AG08395 (cell line): ENCODE measurements at places on chromosomes 5 and 9.
A peak's percentile ranks its signal among the peaks of the same experiment; 100 is the strongest.

DNA sequence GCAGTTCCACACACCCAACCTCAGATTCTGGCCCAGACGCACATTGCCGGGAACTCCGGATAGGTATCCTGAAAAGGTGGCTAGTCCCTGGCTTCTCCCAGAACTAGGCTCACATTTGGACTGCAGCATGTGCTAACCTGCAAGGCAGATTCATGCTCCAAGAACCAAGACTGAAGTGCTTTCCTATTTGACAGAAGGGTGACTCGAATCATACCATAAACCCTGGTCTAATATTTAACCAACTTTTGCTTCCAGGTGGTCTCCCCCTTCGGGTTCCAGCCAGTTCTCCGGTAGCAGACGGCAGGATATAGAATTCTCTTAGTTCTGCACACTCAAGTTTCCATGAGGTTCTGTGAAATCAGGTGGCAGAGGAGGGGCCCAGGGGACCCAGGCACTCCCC, 7.6 kb downstream of the PTGES start:
- no peak for DNase-seq

- no peak for DNase-seq
Measured at GRCh38 chr5:81517462-81517861, 123.5 kb upstream of the ACOT12 start.

GRCh38 chr9:19233344-19233743, 2.9 kb downstream of the DENND4C start:
- no peak for DNase-seq

DNA sequence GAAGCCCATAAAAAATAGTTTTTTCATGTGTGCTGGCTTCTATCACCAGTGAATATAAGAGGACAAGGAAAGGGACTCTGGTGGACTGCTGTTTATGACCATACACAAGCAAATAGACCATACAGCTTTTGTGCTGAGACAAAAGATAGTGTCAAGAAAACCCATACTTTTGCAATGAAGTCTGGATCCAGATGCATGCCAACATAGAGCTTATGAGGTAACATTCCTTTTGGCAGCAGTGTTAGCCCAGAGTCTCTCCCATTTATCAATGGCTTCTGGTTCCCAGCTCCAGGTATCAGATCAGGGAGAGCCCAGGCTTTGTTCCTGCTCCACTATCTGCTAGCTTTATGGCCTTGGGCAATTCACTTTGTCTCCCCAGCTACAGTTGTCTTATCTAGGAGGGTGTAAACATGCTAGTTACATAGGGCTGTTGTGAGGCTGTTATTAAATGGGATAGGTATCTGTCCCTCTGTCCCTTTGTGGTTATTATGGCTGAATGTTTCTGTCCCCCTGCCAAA, 55.6 kb downstream of the CCDC192 start:
- DNase-seq: peak; percentile 3

GRCh38 chr5:107294211-107294550, 376.6 kb downstream of the EFNA5 start:
- DNase-seq: no peak

- no peak for DNase-seq
Measured at GRCh38 chr9:128546504-128546903, 5.9 kb upstream of the SPTAN1 start.

DNA sequence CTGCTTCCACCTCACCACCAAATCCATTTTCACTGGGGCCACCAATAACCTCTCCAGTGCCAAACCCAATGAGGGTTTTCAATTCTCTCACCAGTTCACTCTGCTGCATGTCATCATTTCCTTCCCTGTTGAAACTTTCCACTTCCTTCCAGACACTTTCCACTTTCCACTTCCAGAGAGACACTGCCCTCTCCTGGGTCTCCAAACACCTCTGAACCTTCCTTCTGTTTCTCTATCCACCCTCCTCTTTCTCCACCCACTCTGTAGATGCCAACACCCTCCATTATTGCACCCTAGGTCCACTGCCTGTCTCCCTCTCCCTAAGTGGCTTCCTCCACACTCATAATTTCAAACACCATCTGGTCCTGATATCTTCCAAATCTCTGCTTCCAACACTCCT, 39.6 kb downstream of the PDE6A start:
- no peak for DNase-seq

- no peak for DNase-seq
Measured at GRCh38 chr9:21852754-21853153, 50.3 kb downstream of the MTAP start.

- DNase-seq: no peak
Measured at GRCh38 chr5:10264604-10265003, 14.5 kb downstream of the CCT5 start.

- DNase-seq: peak; percentile 40
Measured at GRCh38 chr5:159456722-159457465, 126.6 kb upstream of the IL12B start.

GRCh38 chr9:88975966-88976889, 15.0 kb upstream of the S1PR3 start:
- DNase-seq: no peak

DNA sequence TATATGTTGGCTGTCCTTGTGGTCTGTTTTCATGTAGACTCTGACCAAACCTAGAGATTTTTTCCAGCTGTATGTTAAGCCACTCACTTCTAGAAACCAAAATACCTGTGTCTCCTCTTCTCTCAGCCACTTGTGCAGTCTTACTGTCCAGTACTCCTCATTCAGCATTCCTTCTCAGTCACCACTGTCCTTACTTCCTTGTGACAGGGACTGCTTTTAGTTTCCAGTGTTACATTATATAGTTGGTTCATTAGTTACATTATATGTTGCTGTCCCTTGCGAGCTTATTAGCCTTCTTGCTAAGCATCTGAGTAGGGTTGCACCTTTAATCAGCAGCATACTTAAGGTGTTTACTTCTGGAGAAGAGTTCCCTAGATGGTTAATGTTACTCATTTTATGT, 4.3 kb downstream of the ATP6V1G1 start:
- no peak for DNase-seq
